ENCODE measurements at places on chromosomes 7 and 10.

DNA sequence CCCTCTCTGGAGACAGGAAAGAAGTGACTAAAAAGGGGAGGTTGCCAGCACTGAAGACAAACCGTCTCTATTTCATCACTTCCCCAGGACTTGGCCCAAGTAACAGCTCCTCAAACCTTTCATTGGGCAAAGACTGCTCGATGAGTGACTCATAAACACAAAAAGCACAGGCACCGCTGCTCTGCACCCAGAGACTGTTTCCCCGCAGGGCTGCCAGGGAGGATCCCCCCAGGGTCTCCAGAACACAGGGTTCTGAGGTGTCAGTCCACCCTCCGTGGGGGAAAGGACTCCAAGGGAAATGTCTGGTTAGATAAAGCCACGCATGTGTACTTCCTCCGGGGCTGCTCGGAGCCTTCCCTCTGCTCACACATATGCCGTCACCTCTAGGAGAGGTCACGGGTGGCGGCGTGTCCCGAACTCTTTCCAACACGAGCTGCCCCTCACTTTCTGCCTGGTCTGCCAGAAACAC, 59.9 kb downstream of the INSIG1 start:
- no peak for DNase-seq

- no peak for DNase-seq
Observed at GRCh38 chr10:130727766-130728490, 583.6 kb downstream of the TCERG1L start.

- DNase-seq = no peak
Observed at GRCh38 chr10:117549100-117549585, 6.6 kb downstream of the EMX2 start.

DNA sequence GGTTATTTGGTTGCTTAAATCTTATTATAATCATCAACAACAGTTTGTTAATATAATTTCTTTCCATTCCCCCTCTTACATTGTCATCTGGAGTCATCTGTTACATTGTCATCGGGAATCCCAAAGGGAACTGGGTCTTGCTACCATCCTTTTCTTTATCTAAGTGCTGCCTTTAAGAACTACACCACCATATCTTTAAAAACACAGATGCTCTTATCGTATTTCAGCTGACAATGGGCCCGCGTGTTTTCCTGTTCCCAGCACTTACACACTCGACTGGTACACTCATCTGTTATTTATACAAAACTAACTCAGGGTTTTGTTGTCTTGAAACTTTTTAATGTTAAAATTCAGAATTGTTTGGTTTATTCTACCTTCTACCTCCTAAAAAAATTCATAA, 256.2 kb upstream of the MGMT start:
- no peak for DNase-seq
